ENCODE measurements at places on chromosomes 6 and 20.
A peak's percentile ranks its signal among the peaks of the same experiment; 100 is the strongest.

DNA sequence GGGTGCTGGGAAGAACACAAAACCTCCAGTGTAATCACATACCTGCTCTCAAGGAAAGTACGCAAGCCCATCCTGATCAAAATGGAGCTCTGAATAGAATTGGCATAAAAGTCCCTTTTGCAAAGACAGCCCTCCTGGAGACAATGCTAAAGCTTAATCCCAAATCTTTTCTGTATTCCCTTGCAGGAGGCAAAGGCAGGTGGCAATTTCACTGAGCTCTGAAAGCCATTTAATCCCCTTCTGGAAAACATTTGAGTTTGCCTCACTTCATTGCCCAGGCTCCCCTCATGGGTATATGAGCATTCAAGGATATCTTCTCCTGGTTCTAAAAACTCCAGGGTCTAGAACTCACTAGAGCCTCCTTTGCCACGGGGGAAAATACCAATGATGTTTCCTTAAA lies 310.2 kb upstream of the CNR1 start:
- DNase-seq, result no peak

DNA sequence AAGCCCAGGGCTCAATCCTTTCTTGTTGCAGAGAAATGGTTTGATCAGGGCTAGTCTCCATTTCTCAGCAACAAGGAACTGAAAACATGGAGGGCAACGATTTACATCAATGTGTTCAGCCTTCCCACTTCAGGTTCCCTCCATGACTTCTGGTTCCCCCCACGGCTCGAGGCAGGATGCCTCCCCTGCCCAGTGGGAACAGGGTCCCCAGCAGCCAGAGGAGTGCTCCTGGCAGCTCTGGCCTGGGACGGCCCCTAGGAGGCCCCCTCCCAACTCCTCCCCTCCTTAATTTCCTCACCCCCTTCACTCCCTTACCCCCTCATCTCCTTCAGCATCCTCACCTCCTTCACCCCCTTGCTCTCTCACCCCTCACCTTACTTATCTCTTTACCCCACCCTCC lies 283.8 kb downstream of the CDC5L start:
- DNase-seq, result no peak

DNA sequence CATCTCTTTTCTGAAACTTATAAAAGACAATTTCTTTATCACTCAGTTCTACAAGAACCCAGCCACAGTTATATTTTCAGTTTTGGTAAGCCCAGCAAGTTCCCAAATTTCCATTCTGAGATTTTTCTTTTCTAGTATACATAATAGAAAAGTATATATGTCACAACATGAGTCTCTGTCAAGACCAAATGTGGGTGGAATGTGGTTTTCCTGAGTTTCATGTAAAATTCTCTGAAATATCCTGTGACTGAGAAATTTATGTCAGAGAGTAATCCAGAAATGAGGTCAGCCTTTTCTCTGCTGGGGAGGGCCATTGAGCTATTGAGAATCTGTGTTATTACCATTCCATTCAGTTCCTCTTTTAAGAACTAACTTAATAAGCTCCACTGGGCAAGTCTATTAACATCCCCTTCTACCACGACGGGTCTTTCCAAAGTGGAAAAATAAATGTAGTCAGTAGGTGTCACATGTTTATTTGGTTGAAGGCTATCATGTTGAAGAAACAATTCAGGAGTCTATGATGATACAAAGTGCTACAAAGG lies 100.7 kb upstream of the HMGN3 start:
- DNase-seq, result peak; percentile 34

DNA sequence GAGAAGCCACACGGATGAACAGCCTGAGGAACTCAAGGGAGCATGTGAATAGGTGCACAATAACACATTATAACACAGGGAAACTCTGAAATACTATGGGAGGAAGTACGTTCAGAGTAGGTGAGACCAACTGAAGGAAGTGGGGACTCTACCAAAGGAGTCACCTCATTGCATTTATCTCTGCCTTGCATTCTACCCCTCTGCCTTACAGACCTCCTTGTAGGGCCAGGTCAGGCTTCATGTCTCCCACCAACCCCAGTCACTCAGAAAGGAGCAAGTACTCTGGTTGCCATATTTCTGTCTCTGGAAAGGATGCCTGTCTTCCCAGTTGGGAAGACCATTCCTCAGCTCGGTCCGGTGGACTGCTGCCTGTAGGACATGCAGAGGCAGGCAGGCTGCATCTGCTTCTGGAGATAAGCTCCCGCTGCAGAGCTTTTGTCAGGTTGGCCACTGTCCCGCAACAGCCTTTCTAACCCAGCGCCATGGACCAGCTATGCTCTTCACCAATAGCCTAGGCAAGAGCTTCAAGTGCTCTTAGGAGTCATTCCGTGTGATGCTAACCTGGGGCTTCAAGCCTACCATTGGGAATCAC lies 51.6 kb upstream of the ASIP start:
- DNase-seq, result no peak

Data from iris pigment epithelial cell (primary cell).